ENCODE measurements at places on chromosomes 1 and 21.

DNA sequence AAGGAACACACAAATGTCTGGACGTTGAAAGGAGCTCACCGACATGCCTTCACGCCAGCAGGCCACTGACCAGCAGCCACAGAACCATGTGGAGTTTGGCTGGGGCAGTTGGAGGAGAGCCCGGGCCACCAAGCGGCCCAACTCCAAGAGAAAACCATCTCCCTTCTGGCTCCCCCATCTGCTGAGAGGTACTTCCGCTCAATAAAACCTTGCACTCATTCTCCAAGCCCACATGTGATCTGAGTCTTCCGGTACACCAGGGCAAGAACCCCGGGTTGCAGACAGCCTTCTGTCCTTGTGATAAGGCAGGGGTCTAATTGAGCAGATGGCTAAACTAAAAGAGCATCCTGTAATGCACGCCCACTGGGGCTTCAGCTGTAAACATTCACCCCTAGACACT, 24.4 kb downstream of the RGS4 start:
- DNase-seq = no peak

DNA sequence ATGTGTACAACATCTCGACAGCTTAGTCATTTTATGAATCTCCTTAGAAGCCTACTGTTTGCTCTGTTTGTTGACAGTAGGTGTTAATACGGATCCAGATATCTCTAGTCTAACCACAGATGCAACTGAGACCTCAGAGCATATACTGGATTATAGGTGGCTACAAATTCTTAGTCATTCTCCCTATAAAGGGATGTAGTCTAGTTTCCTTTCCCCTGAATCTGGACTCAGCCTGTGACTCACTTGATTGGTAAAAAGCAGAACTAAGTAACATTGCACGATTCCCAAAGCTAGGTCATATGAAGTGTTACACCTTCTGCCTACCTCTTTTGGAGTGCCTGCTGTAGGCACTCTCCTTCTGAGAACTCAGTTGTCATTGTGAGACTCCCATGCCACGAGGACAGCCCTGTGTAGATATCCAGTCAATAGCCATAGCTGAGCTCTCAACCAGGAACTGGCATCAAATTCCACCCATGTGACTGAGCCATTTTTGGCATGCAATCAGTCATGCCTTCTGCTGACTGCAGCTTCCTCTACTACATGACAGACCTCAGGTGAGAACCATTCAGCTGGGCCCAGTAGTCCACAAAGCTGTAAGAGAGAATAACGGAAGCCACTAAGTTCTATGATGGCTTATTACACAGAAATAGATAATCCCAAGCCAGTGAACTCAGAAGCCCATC, 135.9 kb upstream of the CHRM3 start:
- DNase-seq = no peak

DNA sequence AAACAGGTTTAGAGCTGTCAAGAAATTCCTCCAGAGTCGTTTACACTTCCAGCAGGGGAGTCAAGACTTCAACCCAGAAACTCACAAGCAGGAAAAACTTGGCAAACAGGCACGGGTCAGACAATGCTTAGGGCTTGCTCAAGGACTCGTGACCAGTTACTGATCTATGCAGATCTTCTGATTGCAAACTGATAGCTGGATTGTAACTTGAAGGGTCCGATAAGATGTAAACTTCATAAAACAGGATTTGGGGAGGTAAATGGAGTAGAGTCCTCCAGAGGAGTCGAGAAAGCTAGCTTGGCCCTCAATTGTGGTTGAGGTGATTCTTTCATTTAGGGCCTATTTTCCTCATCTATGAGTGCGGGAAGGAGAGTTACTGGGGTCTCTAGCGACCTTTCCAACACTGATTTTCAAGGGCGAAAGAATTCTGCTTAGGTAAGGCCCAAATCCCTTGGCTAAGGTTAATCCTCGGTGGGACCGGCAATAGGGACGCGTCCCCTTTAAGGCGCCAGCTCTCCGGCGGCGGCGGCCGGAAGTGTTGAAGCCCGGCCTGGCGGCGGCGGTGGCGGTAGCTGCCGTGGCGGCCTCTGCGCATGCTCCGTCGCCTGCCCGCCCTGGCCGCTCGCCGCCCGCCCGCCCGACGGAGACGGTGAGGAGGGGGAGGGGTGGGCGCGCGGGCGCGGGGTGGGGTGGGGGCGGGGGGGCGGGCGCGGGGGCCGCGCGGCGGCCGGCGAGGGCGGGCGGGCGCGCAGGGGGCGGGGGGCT, at the start of gene GMEB1:
TSS of gene GMEB1 (plus strand) at position 594 of the 765 bp plus-strand sequence. CDS start 14,829 bp downstream, outside the sequence.
- peak; percentile 90 for DNase-seq

GRCh38 chr1:36269408-36269838, 36.7 kb upstream of the SH3D21 start:
- DNase-seq = no peak

- DNase-seq = no peak
Observed at GRCh38 chr1:171590022-171590421, 32.0 kb upstream of the MYOCOS start.

DNA sequence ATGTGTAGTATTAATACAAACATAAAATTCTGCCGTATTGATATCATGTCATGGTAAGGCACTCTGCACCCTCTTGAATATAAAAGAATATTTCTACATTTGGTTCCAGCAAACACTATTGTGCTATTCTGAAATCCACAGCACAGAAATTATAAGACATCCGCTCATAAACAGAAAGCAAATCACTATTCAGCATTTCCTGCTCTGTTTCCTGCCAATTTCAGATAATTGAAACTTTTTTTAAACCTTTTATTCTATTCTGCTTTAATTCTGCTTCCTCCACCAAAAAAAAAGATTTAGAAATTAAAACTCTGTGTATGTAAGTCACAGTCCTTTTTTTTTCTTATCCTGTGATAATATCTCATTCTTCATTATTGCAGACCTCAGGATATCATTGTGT, 39.6 kb upstream of the PLEKHO1 start:
- no peak for DNase-seq

GRCh38 chr1:229229721-229230139, 41.2 kb upstream of the RAB4A start:
- no peak for DNase-seq

- no peak for DNase-seq
Observed at GRCh38 chr1:84785271-84786036, 95.2 kb upstream of the SSX2IP start.

DNA sequence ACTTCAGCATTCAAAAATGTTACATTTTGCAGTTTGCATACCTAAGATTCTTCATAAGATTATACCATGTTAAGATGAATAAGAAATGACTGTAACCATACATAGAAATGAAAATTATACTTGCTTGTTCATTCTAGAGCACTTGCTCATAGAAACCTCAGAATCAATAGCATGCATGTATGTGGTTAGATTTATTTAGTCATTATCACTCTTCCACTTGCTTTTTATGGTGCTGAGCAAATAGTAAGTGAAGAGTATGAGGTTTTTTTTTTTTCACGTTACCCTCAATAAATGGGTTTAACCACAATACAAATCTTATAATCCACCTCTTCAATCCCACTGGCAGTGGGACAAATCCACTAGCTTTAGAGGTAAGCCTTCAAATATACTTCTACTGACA, 84.7 kb downstream of the LRRC53 start:
- no peak for DNase-seq

DNA sequence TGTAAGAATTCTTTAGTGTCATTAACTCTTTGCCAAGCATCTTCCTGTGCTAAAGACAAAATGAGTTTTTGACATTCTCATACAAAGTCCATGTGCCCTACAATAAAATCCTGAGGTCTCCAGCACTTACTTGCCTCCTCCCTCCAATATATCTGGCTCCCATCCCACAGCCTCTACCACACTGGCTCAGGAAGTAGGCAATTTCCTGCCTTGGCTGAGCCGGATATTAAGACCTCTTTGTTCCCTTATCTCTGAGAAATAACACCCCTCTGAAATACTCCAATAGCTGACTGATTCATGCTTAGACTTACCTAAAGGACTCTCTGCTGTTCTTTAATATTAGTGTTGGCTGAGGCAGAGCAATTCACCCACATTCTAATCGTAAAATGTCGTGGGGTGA, 37.6 kb upstream of the GORAB start:
- peak; percentile 8 for DNase-seq

GRCh38 chr1:109259674-109260557, 10.6 kb downstream of the CELSR2 start:
- no peak for DNase-seq

GRCh38 chr1:107777664-107778047, 187.3 kb downstream of the VAV3 start:
- no peak for DNase-seq

GRCh38 chr1:193115629-193116227, 6.1 kb upstream of the CDC73 start:
- no peak for DNase-seq

DNA sequence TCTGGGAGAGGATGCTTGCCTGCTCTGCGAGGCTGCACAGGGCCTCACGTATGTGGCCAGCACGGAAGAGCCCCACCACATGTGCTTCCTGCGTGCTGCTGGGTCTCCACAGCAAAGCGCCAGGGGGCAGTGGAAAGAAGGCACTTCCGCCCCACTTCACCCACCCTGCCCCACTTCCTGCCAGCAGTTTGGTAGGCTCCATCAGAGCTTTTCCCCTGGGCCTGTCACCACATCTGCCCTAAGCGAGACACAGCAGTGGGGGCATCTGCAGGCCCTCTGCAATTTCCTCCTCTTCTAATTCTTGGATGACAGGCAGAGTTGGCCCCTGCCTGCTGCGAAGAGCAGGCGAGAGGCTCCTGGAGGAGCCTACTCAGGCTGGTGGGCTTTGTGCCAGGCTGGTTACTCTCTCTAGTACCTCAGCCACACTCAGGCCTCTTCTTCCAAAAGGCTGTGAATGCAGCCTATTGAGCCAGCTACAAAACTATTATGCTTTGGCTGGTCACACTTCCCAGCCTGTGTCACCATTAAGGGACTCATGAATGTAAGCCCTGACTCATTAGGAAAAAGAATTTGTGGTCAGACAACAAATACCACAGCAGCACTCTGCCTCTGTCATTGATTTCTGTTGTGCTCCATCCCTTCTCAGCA, 25.0 kb downstream of the CD244 start:
- peak; percentile 78 for DNase-seq

- DNase-seq = no peak
Observed at GRCh38 chr1:226154593-226154992, 31.9 kb downstream of the ACBD3 start.

GRCh38 chr1:177423090-177423489, 252.3 kb downstream of the BRINP2 start:
- no peak for DNase-seq

- no peak for DNase-seq
Observed at GRCh38 chr1:85243372-85243771, 16.1 kb downstream of the C1orf52 start.

- DNase-seq = no peak
Observed at GRCh38 chr1:66729523-66729922, 22.7 kb upstream of the DYNLT5 start.

Measured in hematopoietic multipotent progenitor cell treated with erythropoietin and hydrocortisone succinate and interleukin-3 and kit ligand, for 8 days (in vitro differentiated cells).